ENCODE measurements at places on chromosomes 3 and 15.

GRCh38 chr3:169923189-169923588 is 11.8 kb downstream of the SAMD7 start:
- DNase-seq: no peak

DNA sequence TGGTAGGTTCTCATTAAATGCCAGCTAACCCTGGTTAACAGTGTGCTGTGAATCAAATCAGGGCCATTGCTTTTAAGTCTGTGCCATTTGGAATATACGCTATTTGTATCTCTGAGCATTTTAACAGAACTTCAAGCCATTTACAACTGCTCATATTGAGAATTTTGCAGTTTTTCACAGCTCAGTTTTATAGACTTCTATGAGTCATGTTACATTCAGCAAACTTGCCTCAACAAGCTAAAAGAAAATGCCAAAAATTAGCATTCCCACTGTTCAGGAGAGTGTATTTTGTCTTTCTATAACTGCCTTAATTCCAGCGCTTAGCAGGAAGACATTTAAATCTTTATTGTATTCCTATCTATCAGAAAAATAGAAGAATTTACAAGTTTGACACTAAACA is 196.4 kb downstream of the GBE1 start:
- no peak for DNase-seq

- no peak for DNase-seq
These were observed 147.8 kb downstream of the SLC9A9 start for GRCh38 chr3:143700431-143700975.

- no peak for DNase-seq
These were observed 52.7 kb downstream of the TLE3 start for GRCh38 chr15:70045045-70045444.

- no peak for DNase-seq
These were observed 38.8 kb downstream of the SLC12A1 start for GRCh38 chr15:48244921-48245320.

DNA sequence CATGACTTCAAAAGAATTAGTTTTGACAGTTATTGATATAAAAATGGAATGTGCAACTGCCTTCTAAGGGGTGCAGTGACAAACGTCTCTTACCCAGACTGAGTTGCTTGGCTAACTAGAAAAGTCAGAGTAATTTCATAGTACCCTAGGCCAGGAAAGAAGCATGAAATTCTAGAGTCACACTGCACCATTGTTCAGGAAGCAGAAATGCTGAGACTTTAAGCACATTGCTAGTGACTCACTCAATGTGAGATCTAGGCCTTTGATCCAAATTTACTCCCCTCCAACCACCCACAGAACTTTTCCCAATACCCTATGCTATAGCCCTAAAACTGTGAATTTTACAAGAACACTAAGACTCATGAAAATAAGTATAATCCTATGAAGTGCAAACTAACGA is 110.8 kb downstream of the DUT start:
- no peak for DNase-seq

DNA sequence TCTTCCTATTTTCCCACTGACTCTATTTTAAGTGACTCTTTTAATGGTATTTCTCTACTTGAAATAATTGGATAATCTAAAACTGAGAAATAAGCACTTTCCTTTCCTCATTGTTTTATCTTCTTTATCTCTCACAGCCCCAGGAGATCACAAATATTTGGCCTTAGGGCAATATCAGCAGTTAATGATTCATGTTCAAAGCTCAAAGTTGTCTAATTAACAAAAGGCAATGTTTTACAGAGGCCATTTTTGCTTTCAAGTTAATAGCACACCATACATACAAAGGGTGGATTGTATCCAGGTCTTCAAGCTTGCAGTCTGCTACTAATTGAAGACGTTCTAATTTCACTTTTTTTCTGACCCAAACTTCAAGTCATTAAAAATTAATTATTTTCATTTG is 120.1 kb downstream of the LRRN1 start:
- DNase-seq: no peak

DNA sequence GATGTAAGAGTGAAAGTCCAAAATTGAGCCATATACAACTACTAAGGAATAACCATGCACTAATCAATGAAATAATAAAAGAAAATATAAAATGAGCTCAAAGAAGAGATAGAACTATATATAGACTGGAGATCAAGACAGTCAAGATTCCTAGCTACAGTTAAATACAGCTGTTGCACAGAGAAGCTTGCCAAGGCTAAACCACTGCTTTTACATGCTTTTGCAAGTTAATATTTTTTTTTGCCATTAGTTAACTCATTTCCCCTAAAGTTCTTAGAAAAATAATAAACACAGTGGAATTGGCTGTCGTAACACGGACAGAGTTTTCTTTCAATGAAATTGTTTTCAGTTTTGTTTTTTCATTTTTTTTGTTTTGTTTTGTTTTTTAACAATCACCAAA is 123.0 kb downstream of the VGLL3 start:
- no peak for DNase-seq

DNA sequence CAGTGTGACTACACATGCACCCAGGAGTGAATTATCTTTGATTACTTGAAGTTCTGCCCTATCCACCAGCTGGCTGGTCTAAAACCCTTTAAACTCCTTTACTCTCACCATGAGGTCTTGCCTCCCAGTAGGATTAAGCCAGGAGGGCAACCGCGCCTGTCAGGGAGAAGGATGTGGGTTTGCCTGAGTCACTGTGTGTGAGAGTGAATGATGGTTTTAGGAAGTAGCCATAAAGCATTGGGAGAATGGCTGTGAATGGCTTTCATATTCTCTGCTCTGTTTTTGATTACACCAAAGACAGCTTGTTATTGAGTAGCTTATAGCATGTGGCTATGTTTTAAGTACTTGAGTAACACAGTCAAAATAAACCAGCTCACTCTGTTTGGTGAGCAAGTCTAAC is 637.7 kb upstream of the TBL1XR1 start:
- DNase-seq: no peak

DNA sequence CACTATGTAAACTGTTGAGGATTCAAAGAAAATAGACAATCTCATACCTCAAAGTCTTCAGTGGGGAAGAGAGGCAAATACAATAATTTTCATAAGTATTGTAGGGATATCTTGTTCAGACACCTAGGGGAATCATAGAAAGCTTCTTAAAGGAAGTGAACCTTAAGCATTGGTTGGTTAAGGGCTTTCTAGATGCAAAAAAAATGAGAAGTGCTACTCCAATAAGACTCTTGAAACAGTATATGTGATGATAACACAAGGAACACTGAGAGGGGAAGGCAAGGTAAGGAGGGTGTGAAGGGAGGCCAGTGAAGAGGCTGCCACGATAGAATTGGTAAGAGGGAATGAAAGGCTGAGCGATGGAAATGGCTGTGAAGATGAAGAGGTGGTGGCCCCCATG is 104.1 kb downstream of the TPRG1 start:
- DNase-seq: no peak

DNA sequence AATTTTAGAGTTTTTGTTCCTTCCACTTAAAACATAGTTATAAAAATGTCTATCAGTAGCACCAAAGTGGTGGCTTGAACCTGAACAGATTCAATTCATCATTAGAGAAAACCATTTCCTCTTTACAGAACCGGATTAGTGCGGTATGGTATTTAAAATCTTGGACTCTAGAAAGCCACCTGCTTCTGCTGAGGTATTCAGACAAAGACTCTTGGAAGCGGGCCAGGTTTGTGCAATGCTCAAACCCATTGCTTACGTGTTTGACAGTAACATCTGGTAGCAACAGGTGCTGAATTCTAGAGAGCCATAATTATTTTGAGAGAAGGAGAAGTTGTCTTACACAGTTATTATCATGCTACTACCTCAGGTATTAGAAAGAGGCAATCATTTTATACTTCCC is 290.5 kb downstream of the NAALADL2 start:
- DNase-seq: no peak

DNA sequence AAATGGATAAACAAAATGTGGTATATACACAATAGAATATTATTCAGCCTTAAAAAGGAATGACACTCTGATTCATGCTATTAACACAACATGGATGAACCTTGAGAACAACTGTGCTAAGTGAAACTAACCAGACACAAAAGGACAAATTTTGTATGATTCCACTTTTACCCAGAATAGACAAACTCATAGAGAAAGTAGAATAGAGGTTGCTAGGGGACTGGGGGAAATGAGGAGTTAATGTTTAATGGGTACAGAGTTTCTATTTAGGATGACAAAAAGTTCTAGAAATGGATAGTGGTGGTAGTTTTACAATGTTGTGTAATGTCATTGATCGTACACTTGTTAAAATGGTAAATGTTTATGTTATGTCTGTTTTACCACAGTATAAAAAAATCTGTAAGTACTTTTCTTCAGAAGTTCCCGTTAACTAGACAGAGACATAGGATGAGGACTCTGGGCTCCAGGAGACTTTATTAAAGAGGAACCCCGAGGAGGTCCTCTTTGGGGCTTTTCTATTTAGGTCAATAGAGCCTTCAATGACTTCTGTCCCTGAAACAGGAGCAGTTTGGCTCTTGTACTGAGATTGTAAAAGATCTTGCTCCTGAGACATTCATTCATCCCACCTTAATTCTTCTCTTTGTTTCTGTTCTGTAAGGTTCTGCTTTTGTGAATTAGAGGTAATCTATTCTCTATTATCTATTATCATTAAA is 24.5 kb downstream of the ABHD6 start:
- DNase-seq: no peak

DNA sequence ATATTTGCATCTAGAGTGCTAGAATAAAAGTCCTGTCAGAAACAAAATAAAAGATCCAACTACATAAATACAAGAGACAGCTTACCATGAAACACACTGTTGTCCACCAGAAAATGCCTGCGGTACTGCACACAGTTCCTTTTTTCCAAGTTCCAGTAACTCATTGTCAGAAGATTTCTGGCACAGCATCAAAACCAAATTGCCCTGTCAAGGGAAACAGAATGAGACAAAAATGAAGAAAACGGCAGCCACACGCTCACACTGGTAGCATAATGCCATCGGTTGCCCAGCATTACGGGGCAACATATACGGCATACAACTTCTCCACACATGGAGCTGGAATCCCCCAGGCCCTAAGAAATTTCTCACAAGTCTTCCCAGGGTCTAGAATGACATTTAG is 40.8 kb downstream of the PLCH1 start:
- DNase-seq: no peak

DNA sequence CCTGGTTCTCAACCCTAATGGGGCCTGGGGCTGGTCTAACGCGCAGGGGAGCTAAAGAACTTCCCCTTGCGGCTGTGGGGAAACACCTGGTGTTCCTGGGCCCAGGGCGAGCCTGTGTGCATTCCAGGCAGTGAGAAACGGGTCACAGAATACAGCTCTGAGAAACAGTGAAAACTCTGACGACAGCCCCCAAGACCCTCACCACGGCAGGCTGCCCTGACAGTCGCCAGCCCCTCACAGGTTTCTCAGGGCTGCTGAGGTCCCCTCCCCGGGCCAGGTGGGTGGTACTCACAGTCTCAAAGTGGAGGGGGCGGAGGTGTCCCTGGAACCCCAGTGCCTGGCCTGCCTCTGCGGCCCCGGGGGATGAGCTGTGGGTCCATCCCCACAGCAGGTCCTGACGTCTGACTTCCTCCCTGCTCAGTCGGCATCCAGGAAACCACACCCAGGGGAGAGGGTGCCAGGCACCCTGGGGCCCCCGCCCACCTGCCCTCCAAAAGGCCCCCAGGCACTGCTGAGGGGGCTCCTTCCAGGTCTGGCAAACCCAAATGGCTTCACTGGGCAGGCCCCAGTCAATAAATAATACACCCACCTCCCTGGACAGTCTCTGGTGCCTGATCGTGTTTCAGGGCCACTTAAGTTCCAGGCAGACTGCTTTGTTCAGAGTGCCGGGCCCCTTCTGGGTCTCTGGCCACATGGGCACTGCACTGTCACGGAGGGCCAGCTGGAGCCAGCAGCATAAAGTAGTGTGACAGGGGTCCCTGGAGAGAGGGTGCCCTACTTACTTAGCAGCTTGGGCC is 57.7 kb downstream of the IQSEC1 start:
- no peak for DNase-seq

DNA sequence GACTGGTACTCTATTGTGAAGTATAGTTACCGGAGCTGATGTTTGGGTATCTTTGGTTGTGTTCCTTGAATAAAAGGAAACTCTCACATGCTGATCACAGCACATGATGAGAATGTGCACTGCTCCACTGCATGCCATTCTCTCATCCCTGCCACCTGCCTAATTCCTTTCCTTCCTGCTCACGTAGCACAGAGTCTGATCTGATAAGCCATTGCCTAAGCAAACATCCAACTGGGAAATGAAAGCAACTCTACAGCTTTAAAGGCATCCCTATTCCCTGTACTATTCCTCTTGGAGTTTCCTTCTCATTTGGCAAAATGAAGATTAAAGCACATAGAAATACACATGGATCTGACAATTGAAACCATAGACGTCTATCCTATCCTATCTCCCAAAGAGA is 359.8 kb downstream of the C3orf38 start:
- DNase-seq: no peak

- no peak for DNase-seq
These were observed 627.5 kb upstream of the LMCD1 start for GRCh38 chr3:7874116-7874515.

DNA sequence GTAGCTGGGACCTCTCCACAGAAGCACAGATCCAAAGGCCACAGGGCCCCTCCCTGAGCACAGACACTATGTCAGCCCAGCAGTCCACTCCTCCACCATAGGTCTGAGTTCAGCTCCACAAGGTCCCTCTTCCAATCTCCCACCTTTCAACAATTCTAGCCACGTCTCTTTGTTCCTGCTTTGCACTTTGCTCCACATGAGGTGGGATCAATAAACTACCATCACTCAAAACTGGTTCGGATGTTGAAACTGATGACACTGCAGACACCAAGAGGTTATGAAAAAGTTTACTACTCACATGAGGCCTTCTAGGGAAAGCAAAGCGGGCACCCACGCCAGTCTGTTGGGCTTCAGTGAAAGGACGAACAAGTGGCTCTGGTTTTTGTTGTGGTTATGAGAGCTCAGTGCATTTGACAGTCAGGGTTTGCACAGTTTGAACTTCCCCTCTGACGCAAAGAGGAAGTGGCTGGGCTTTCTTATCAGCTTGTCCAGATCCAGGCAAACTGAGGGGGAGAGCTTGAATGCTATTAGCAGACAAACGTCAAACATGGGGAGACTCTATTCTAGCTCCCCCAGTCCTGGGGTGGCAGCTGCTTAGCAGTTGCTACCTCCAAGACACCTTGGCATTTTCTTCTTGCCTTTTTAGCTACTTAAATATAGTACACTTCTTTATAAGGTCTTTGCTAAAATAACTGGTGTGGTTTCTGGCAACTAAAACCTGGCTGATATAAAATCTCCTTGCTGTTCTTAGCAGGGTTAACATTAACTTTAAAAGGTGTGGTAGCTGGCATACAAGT is 37.8 kb downstream of the ZNF445 start:
- no peak for DNase-seq

GRCh38 chr15:30038667-30039523 is 43.9 kb upstream of the GOLGA8J start:
- DNase-seq: no peak
